Activated CD4-positive, CD25-positive, alpha-beta regulatory T cell (primary cell): ENCODE measurements at places on chromosomes 11 and 22.

DNA sequence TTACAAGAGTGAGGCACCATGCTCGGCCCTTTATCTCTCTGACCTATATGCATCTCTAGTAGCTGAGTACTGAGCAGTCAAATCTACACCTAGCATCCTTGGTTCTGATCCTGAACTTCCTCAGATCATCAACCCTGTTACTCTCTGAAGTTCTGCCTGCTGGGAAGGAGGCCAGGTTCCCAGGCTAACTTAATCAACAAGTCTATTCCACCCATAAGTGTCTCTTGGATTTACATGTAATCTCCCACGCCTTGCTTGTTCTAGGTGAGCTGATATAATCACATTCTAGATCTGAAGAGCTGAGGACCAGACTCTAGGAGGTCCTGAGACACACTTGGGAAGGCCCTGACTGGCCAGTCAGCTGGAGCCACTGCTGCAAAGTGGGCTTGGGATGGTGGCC lies 22.1 kb downstream of the CABP7 start:
- DNase-seq: no peak

DNA sequence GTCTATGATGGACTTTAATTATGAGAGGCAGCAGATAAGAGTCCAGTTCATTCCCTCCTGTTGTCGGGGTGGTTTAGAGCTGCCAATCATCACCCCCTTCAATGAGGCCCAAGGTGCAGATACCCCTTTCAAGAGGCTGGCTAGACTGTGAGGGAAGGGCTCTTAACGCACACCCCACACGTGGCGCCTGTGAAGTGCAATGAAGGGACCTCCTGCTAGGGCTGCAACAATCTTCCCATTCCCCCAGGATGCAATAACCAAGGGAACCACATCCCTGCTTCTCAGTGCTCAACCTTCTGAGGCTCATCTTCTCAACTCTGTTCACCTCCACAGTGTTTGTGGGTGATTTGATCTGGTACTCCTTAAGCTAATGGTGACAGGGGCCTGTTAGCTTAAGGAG lies 19.0 kb downstream of the TENM4 start:
- DNase-seq: no peak

GRCh38 chr22:42996646-42997365 lies 18.1 kb downstream of the PACSIN2 start:
- DNase-seq: no peak

GRCh38 chr11:73334384-73335203 lies 26.5 kb downstream of the ARHGEF17 start:
- DNase-seq: no peak

DNA sequence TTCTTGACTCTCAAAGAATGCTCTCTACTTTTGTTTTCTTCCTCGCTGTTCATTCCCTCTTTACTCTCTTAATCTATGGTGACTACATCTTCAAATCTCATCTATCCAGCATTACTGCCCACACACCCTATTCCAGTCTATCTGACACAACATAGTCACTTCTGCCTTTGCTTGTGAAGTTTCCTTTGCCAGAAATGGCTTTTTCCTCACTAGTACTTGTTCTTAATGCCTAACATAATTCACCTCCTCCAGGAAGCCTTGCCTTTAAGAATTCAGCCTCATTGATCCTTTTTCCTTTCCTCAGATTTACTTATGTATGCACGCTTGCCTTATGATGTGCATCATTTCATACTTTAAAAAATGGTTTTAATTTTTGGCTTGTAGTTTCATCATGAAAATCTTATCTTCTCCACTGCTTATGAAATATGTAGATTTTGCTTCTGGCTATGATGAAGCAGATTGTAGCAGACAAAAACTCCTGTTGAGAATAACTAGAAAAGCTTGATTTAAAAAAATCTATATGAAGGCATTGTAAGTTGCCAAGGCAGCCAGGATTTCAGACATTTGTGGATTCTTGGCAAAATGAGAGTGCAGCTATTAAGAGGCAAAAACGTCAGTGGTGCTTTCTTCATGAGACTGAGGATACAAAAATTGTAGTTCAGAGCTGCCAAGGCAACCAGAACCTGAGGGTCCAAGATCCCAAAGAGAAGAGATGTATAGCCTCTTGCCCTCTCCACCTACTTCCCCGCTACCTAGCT lies 31.8 kb downstream of the RNF169 start:
- no peak for DNase-seq

GRCh38 chr11:30422447-30423278 lies 99.8 kb downstream of the ARL14EP start:
- no peak for DNase-seq

DNA sequence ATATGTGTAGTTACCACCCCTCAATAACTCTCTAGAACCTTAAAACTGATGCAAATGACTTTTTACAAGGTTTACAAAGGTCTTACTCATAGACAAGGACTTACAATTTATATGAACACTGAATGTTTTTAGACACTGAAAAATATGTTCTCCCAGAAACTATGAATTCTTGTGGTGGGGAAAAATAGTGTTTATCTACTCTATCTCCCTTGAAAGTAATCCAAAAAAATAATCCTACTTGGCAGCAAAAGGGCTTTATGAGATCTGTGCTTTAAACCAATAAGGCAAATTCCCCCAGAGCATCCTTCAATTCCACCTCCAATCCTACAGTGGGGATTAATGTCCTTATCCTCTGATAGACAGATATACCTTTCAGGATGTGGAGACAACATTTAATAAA lies 1984.1 kb upstream of the RAG2 start:
- DNase-seq: no peak

DNA sequence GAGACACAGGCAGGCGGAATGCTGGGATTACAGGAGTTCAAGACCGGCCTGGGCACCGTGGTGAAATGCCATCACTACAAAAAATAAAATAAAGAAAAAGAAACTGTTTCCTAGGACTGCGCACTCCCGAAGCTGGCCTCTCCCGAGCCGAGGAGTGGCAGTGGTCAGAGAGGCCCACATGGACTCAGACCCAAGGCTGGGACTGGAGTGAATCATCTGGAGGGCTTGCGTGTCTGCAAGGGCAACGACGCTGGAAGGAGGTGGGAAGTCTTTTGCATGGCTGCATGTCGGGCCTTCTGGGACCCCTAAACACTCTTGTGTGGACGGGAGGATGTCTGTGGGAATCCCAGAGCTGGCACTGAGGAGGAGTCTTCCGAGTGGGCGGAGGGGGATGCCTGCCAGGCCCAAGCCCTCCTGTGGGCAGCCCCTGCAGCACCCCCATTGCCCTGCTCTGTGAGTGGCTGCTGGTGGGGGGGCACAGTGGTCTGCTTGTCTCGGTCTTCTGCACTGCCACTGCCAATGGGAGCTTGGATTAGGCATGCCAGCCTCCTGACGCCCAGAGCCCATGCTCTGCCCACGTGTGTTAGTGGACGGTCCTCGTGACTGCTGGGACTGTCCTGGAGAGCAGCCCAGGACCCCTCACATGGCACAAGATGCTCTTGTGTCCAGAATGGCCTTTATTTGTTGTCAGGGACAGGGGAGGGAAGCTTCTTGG lies 1.8 kb upstream of the AP2A2 start:
- DNase-seq: no peak

GRCh38 chr11:116420770-116421528 lies 351.8 kb downstream of the BUD13 start:
- DNase-seq: no peak

- no peak for DNase-seq
Observed at GRCh38 chr11:65390099-65390941, 3.9 kb downstream of the FRMD8 start.

GRCh38 chr11:44944853-44945235 lies 5.8 kb downstream of the TP53I11 start:
- DNase-seq: no peak

- DNase-seq: no peak
Observed at GRCh38 chr11:96127596-96127959, 203.7 kb upstream of the MTMR2 start.

- DNase-seq: no peak
Observed at GRCh38 chr11:44017443-44018126, 30.2 kb upstream of the ACCSL start.

DNA sequence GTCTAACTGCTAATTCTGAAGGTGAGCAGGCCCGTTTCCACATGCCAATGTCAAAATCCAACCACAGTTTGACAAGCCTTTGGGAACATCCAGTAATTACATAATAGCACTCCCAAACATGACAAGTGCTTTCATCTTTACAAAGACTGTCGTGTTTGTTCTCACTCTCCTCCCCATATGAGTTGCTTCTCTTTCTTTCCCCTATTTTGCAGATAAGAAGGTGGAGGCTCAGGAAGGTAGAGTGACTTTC lies 55.9 kb upstream of the CD44 start:
- DNase-seq: no peak

DNA sequence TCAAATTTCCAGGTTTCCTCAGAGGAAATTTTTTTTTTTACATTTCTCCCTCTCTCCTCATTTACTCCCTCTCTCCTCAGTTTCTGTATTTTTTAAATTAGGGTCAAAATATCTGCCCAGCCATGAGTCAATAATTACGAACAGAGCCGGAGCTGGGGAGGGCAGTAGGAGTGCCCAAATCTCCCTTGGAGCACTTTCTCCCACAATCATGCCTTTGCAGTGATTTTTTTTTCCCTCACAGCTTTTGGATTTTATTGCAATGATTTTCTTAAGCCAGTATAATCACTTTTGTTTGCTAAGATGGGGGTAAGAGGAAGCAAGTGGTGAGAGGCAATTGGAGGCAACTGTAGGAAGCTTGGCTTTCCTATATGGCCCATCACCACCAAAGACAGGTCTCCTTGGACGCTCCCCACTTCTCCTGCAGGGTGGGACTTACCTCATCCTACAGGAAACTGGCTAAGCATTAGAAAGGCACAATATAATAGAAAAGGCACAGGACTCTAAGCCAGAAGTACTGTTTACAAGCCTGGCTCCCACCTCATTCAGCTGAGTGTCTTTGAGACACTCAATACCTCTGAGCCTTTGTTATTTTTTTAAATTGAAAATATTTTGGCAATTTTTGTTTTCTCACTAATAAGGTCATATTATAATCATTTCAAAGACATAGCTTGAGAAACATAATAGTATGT lies 192.6 kb upstream of the PITPNB start:
- no peak for DNase-seq

GRCh38 chr11:44761551-44761961 lies 34.8 kb downstream of the TSPAN18 start:
- no peak for DNase-seq

GRCh38 chr11:67262731-67263675 lies 3.3 kb upstream of the GRK2 start:
- peak; percentile 57 for DNase-seq

GRCh38 chr11:44829838-44830237 lies 103.1 kb downstream of the TSPAN18 start:
- DNase-seq: no peak

GRCh38 chr11:65928667-65929066 lies 9.4 kb downstream of the DRAP1 start:
- no peak for DNase-seq

DNA sequence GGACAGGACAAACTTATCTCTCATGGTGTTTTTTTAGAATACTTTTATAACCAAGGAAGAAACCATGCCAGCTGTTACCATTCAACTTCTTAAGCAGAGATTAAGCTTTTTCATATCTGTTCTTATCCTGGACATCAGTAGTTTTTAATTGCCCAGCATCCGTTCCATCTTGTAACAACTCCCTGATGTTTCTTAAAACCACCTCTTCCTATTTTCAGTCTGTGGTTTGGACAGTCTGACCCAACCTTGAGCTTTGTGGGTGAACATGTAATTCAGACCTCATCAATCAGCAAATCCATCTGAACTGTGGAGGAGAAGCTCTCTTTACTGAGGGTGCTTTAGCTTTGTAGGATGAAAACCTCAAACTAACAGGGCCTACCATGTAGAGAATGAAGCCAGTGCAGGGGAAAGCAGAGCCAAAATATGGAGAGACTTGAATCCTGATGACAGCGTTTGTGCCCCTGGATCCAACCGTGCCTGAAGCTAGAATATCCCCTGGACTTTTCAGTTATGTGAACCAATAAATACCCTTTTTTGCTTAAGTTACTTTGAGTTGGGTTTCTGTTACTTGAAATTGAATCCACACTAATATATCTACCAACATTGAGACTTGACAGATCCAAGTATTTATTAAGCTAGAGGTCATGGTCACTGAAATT lies 9.4 kb downstream of the TUG1 start:
- no peak for DNase-seq

GRCh38 chr11:61793083-61793828 lies 545 bp downstream of the FEN1 start:
- DNase-seq: no peak

- DNase-seq: no peak
Observed at GRCh38 chr22:25066861-25067435, 114.4 kb downstream of the KIAA1671 start.

GRCh38 chr11:7490535-7490934 lies 5.2 kb downstream of the OLFML1 start:
- DNase-seq: no peak

GRCh38 chr11:128544471-128545051 lies 42.8 kb downstream of the ETS1 start:
- DNase-seq: no peak

DNA sequence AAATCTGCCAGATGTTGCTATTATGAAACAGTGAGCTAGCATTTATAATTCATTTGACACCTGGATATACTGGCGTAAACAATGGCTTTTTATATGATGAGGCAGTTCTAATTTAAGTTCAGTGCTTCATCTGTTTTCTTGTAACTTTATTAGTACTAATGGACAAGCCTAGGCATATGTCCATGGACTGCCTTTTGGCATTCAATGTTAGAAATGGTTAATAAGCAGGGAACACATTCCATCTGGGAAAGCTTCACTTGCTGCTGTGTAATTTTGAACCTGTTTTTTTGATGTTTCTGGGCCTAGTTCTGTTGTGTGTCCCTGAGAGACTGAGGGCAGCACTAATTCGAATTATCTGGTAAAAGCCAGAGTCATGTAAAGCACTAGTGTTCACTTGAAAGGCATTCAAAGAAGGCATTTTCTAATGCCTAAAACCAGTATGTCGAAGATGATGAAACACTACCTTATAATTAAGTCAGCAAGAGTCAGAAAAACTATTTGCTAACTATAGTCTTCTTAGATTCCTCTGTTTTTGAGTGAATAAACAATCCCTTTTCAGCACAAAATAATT lies 138.5 kb downstream of the SWAP70 start:
- no peak for DNase-seq

DNA sequence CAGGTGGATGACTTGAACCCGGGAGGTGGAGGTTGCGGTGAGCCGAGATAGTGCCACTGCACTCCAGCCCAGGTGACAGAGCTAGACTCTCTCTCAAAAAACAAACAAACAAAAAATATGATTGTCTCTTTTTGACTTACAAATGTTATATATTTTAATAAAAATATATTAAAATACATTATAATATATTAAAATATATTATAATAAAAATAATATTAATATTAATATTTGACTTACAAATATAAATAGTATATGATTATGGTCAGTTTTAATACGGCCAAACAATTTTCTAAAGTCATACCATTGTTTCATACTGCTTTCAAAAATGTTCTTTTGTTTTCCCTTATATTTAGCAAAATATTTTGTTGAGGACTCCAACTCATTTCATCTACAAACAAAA lies 27.2 kb upstream of the DDX6 start:
- DNase-seq: no peak

DNA sequence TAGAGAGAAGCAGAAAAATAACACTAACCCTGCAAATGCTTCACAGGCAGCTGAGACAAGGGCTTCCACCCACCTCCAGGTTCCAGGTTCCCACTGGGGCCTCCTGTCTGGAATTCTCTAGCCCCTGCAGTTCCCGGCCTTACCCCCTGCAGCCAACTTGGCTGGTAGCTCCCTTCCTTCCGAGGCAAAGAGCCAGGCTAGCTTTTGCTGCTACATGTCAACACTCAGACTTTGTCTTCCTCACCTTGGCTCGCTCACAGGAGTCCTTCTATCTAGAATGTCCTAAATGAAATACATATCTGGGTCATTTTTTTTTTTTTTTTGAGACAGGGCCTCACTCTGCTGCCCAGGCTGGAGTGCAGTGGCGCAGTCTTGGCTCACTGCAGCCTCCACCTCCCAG lies 9.9 kb upstream of the TTLL1 start:
- no peak for DNase-seq
